Skeletal muscle cell (primary cell): ENCODE measurements at places on chromosomes 3 and 15.

DNA sequence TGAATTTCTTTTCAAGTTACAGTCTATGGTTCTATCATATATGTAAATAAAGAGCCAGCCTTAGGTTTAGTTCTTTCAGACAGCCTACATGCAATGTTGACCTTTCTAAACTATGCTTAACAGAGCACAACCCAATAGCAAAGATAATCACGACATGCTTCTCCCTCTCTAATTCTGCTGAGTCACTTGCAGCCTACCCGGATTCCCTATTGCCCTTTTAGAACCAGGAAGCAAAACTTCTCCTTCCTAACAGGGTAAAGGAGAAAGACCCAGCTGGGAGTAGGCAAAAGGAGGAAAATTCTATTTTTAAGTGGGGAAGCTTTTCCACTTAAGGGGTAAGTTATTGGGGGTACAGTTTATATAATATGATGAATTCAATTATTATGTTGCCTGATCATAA, 79.3 kb downstream of the SLC7A14 start:
- no peak for DNase-seq

DNA sequence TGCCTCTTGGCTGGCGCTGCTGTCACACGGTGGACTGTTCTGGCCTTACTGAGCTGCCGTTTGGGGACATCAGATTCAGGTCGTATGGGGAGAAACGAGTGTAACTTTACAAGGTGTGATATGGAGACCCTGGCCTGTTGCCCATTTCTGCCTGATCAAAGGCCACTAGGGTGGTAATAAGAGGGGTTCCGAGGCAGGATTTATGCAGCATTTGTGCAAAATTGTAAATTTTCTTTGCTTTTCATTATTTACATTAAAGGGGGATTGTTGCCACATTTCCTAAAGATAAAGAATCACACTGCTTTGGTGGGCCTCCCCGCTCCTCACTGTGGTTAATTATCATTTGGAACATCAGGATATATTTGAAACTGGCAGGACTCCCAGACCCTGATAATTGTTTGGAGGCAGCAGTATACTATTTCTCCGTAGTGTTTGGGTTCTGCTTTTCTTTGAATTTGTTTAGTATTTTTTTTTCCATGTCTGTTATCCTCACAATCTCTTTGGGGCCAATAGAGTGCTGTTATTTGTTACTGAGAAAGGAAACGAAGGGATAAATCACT, 891 bp downstream of the NXPE3 start:
- no peak for DNase-seq

DNA sequence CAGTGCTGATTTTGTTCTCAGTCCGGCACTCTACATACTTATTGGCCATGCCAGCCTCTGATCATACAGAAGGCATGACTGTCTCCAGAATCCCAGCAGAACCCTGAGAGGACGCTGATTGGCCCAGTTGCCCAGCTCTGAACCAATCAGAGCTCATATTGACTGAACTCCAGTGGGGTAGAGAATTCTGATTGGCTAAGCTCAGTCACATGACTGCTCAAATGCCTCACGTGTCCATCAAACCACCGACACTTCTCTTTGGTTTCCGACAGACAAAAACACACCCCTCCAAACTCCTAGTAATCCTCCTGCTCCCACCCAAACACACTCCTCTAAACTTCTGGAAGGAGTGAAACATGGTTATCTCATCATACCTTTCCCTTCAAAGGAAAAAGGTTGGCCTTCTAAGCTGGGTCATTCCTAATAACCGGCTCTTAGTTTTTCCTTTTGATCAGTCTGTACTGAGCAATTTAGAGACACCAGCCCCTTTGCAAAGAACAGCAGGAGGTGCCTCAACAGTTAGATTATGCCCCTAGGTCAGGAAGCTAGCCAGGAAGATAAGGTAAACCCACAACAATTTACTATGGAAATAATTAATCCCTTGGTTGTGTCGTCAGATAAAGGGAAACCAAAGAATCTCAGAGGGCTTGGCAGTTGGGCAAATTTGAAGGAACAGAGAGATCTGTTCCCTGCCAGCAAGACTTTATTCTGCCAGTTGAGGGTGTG, 187.8 kb downstream of the TLE3 start:
- no peak for DNase-seq

GRCh38 chr3:188351648-188352047, 197.7 kb downstream of the LPP start:
- no peak for DNase-seq

- DNase-seq = no peak
Measured at GRCh38 chr15:98872774-98873173, 134.8 kb downstream of the PGPEP1L start.
